ENCODE measurements at places on chromosomes 3 and 15.

GRCh38 chr15:70121624-70122302, 24.0 kb upstream of the TLE3 start:
- no peak for DNase-seq

GRCh38 chr3:53243785-53244184, 12.0 kb downstream of the TKT start:
- no peak for DNase-seq

DNA sequence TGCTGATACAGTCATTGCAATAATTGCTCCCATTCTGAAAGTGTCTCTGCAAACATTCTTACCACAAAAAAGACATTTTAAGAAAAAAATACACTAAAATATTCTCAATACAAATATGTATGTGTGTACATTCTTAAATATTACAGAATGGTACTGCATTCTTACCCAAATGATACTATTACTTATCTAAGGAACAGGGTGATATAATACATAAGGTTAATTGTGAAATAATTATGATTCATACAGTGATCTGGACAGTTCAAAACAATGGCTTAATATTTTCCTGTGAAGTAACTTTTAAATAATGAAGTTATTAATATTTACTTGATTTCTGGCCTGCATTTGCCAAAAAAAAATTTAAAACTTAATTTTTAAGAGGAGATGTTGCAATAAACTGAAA, 694.6 kb downstream of the TUSC7 start:
- DNase-seq: no peak

DNA sequence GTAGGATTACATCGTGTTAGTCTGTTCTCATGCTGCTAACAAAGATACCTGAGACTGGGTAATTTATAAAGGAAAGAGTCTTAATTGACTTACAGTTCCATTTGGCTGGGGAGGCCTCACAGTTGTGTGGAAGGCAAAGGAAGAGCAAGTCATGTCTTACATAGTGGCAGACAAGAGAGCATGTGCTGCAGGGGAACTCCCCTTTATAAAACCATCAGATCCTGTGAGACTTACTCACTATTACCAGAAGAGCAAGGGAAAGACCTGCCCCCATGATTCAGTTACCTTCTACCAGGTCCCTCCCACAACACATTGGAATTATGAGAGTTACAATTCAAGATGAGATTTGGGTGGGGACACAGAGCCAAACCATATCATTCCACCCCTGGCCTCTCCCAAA, 3.4 kb downstream of the SLC25A26 start:
- no peak for DNase-seq

GRCh38 chr15:52097180-52097579, 15.4 kb downstream of the BCL2L10 start:
- DNase-seq: no peak
